ENCODE measurements at places on chromosomes 4 and X.

- no peak for DNase-seq
Measured at GRCh38 chr4:89100853-89101252, 10.5 kb upstream of the TIGD2 start.

GRCh38 chr4:183132865-183133264, 33.8 kb downstream of the WWC2 start:
- DNase-seq, result no peak

- DNase-seq, result no peak
Measured at GRCh38 chr4:154485127-154485773, 6.3 kb downstream of the DCHS2 start.

DNA sequence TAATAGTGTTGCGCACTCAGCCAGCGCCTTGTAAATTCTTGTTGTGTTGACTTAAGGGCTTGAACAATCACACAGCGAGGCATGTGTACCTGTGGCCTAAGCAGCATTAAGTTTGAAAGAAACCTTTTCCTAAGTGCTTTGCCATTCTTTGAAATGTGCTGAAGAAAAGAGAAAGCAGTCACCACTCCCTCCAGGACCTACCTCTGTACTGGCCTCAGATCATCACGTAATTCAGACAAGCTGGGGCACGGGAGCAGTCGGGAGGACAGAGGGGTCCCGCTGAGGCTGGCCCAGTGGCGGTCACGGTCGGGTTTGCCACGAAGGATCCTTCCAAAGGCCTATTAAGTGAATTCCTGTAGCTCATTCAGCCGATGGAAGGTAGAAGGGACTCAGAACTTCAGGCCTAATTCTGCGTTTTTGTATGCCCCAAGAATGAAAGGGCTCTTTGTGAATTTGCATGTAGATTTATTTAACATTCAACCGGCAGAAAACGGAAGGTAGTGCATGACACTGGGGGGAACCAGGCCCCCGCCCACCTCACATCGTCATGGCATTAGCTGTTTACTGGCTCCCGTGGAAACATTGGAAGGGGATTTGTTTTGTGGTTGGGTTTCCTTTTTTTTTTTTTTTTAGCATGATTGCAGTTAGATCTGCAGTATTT, 106.3 kb downstream of the TRAPPC11 start:
- DNase-seq, result no peak

GRCh38 chrX:72576141-72576894, 3.7 kb upstream of the HDAC8 start:
- no peak for DNase-seq

DNA sequence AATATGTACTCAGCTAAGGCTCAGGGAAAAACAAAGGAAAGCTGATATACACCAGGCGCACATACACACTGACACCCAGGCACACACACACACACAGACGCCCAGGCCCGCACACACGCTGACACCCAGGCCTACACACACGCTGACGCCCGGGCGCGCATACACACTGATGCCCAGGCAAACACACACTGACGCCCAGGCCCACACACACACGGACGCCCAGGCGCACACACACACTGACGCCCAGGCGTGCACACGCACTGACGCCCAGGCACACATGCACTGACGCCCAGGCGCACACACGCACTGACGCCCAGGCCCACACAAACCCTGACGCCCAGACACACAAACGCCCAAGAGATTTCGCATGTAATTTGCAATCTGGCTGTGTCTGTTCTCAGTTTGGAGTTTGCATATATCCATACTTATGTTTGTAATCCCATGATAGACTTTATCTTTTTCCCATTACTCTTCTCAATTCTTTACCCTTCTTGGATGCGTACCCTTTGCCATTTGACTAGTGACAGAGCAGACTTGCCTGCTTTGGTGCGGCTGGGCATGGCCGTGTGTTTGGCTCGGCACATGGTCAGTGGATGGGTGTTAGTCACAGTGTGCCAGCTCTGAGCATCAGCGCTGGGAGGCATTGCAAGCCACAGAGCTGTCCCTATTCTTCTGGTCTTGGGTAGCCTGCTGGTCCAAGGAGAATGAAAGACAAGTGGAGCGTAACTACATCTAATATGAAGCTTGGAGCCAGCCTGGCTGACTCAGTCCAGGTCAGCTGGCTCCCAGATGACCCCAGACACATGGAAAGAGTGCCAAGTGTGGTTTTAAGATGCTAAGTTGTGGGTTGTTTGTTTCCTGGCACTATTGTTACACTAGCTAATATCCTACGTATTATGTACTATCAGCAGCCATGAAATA, 632.4 kb upstream of the ZFP42 start:
- no peak for DNase-seq

DNA sequence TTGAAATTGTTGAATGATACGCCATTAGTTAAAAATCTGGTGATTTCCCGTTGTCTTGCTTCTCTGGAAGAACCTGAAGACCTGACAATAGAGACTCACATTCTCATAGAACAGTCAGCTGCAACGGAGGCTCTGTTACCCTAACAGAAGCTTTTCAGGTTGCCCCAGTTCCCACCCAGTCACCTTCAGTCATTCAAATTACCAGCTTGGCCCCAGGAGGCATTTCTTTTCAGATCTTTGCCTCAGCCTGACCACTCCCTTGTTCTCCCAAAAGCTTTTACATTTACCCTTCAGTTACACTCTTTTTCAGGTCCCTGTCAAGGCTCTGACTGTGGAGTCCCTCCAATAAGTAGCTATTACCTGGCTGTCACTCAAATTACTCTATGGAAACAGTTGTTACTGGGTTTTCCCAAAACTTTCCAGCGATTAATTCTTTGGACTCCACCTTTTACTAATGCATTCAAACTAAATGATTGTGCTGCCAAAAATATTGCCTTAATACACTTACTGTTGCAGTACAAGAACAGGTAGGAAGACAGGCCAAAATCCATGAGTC, 162.2 kb upstream of the FTHL17 start:
- no peak for DNase-seq

DNA sequence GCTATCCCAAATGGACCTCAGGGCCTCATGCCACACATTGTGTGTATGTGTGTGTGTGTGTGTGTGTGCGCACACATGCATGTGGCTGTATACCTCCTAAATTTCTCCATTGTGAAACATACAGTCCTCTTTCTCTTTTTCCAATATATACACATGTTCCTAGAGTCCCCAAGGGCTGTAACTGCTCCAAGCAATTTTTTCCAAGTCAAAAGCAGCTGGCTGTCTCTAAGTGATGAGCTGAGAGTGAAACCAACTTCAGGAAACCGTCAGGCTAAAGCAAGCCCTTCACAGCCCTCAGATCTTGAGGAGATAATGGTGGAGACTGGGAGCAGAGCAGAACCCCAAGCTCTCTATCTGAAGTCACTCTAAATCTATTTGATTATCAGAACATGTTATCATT, 496.1 kb upstream of the DIPK2B start:
- no peak for DNase-seq

DNA sequence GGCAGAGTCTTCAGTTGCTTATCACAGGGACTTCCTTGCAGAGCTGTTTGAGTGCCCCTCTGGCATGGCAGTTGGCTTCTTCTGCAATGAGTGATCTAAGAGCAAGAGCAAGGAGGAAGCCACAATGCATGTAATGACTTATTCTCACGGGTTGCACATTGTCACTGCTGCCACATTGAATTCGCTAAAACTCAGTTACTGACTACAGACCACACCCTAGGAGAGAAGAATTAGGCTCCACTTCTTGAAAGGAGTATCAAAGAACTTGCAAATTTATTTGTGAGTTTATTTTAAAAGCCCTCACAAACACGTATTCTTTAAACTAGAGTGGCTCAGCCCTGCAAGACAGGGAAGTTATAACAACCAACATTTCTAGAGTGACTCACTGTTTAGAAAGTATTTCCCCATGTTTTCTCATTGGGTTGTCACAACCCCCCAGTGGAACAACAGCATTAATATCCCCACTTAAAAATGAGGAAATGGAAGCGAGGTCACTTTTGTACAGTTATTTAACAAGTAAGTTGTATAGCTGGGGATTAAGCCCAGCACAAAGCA, 32.4 kb upstream of the RBPJ start:
- DNase-seq, result no peak

- DNase-seq, result no peak
Measured at GRCh38 chrX:13695601-13696115, 6.7 kb downstream of the RAB9A start.

DNA sequence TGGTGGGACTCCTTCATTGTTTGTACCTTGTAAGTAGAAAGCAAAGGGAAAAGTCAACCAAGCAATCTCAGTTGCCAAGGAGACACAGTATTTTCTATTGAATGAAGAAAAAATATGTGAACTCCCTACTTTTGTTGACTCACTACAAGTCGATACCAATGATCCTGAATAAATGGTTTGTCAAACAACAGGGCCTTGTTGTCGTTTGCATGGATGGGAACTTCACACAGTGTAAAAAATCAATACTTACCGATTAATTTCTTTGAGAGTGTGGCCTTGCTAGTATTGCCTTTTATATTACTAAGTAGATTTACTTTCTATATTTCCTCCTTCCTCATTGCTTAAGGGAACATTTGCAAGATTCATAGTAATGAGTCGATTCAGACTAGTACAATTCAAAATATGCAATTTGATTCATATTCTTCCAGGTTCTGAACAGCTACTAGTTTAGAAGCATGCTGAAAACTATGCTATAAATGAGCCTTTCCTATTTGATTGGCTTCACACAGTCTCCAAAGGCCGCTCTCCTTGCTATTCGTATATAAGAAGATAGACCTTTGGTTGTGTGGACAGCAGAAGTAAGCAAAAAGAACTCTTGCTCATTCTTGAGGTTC, 108.0 kb downstream of the ZNF330 start:
- DNase-seq, result no peak

GRCh38 chr4:42570221-42570620, 86.7 kb downstream of the ATP8A1 start:
- no peak for DNase-seq

DNA sequence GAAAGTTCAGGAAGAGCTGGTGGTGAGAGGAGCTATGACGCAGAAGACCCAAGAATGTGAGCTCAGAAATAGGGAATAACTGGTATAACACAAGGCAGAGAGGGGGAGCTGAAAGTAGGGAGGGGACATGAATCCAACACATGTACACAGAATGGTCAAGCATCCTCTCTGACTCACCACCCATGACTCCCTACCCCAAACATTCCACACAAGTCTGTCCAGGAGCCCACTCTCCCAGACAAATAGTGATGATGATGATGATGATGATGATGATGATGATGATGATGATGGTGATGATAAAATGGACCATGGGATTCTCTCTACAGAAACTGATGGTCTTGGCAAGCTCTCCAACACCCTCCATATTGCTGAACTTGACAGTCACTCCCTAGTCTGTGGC, 46.4 kb downstream of the NAT8L start:
- no peak for DNase-seq

DNA sequence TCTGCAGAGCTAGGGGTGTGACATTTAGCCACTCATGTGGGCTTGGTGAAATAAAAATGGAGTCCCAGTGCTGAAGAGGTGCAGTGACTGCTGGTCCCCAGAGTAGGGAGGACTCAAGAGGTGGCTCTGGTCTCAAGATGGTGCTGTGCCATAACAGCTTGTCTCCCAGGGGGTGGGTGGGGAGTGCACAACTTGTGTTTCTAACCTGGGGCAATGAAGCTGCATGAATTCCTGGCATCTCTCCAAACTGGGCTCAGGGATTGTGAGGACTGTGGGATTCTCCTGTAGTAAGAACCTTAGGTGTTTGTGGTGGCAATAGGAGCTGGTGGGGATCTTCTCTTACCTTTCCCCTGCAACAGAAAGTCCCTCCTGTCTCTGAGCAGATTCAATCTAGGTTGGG, 278.9 kb upstream of the SFRP2 start:
- no peak for DNase-seq

DNA sequence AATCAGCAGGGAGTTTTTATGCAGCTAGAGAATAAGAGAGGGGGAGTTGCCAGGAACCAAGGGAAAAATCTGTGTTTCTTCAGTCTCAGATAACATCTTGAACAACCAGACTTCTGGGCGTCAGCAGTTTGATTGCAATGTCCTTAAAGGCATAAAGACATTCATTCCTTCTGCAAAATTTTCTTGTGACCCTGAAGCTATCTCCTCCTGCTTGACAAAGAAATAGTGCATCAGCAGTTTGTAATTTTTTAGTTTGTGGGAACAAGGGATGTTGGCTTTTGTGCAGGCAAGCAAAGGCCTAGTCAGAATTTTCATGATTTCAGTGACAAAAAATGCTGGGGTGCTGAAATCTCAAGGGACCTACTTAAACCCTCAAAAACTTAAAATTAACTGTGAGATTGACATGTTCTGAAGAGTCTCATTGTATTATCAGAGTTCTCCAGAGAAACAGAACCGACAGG, 125.8 kb upstream of the UNC5C start:
- no peak for DNase-seq

GRCh38 chrX:44937606-44938005, 64.6 kb downstream of the KDM6A start:
- no peak for DNase-seq

GRCh38 chrX:84415140-84415539, 87.1 kb downstream of the HDX start:
- DNase-seq, result no peak

GRCh38 chr4:142893012-142893411, 46.9 kb upstream of the INPP4B start:
- no peak for DNase-seq

DNA sequence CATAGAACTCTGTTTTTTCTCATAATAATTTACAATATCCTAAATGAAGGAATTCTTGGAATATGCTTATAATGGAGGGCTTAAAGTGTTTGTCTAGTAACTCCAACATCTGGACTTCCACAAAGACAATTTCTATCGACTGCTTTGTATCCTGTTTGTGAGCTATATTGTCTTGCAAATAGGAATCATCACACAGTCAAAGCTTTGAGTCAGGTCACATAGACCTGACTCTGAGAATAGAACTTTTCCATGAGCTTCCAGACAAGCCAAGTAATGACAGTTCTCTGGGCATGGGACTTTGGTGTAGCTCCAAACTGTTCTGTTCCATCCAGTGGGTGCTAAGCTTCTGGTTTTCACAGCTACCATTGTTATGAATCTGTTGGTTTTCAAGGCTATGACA, 75.2 kb upstream of the GALNT7 start:
- DNase-seq, result no peak

DNA sequence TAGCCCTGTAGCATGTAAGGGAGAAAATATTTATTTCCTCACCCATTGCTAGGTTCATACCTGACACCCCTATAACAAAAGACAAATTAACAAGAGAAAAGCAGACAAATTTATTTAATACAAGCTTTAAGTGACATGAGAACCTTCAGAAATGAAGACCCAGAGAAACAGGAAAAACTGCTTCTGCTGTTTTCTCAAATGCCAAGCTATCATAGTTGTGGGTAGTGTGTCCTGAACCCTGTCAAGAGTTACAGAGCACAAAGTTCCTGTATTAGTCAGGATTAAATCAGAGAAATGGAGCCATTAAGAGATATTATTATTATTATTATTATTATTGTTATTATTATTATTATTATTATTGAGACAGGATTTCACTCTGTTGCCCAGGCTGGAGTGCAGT, 17.5 kb downstream of the CCDC160 start:
- no peak for DNase-seq

GRCh38 chrX:126982158-126982557, 162.6 kb downstream of the PRR32 start:
- no peak for DNase-seq

All from activated gamma-delta T cell (primary cell).